Brain pericyte (primary cell): ENCODE measurements at places on chromosomes 4 and X.

- DNase-seq: no peak
Observed at GRCh38 chr4:52107745-52108144, 56.6 kb downstream of the SPATA18 start.

DNA sequence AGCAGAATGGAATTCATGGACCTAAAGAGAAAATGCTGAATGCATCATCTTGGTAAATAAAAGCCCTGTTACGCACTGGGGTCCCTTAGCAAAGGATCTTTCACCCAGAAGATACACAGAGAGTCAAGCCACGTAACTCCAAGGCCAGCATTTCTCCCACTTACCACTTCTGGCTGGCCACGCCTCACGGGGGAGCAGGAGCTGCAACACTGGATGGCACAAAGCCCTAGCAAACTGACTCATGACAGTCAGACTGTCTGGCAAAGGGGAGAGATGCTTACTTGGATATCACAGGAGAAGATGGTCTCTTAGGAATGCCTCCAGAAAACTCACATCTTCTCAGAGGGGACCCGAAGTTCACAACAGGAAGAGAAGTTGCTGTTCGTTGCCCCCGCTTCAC lies 51.4 kb upstream of the BCLAF3 start:
- no peak for DNase-seq

- no peak for DNase-seq
Observed at GRCh38 chr4:85477534-85477933, 2.6 kb downstream of the ARHGAP24 start.

DNA sequence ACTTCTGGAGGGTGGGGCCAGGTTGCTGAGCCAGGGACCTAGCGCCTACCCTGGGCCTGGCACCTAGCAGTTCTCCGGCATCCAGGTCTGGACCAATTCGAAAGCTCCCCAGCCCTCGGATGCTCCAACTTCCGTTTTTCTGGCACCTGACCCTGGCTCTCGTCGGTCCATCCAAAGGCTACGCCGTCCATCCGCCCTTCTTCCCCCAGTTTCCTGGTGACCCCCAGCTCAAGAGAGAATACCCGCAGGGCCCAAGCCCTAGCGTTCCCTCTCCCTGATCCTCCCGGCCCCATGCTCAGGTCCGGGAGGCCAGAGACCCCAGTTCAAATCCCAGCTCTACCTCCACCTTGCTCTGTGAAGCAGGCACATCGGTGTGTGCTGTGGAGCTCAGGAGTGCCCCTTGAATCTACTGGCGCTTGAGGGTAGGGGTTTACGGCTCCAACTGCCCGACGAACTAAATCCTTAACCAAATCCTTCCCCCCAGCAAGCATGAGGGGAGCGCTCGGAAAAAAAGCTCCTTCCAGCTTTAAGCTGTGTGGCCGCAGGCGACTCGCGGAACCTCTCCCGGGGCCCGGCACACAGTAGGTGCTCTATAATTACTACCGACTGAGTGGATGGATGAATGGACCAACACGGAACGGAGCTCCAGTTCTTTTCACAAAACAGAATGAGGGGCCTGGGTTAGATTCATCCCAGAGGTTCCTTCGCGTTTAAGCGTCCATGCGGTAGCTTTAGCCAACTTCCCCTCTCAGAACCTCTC lies 1.1 kb downstream of the CRMP1 start:
- no peak for DNase-seq

GRCh38 chr4:39820186-39820585 lies 122.2 kb downstream of the UBE2K start:
- no peak for DNase-seq

DNA sequence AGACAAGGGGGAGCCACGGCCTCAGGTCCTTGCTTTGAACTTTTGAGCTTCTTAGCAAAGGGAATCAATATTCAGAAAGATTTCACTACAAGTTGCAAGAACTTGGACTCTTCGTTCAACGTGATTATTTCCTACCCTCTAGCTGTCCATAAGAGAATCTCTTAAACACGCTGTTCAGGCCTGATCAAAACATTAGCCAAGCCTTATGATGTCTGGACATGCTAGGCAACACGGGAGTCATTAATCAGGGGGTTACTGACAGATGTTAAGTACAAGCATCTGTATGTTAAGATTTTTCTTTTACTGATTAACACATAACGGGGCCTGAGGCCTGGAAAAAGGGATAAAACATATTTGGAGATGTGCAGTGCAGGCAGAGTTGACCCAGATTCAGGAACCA lies 138.9 kb upstream of the IL1RAPL2 start:
- DNase-seq: no peak

- DNase-seq: no peak
Observed at GRCh38 chr4:152565333-152565732, 29.4 kb upstream of the FBXW7 start.

GRCh38 chrX:19795307-19795706 lies 92.1 kb downstream of the SH3KBP1 start:
- no peak for DNase-seq

GRCh38 chr4:155353923-155354540 lies 22.7 kb downstream of the MAP9 start:
- DNase-seq: peak; percentile 20

- no peak for DNase-seq
Observed at GRCh38 chr4:26257850-26258249, 63.0 kb upstream of the RBPJ start.

GRCh38 chr4:37453281-37453998 lies 208.9 kb downstream of the NWD2 start:
- DNase-seq: no peak

- DNase-seq: no peak
Observed at GRCh38 chr4:153824501-153824900, 35.6 kb upstream of the SFRP2 start.

DNA sequence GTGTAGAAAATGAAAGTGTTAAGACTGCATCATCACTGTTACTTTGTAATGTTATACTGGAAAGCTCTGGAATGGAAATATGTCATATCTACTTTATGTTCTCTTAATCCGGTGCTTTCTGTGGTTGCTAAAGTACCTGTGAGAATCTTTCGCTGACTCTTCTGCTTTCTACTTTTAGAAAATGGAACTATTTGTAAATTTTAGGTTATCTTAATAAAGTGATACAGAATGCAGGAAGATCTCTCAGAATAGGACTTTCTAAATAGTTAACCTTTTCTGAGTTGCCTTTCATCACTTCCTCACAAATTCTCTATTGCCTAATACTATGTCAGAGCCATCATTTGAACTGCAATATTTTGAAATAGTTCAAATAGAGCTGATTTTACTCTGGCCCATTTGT lies 69.3 kb downstream of the BMP2K start:
- no peak for DNase-seq

- DNase-seq: no peak
Observed at GRCh38 chrX:152038804-152039203, 64.3 kb upstream of the GABRE start.

GRCh38 chr4:34492414-34492813 lies 1751.9 kb downstream of the ARAP2 start:
- no peak for DNase-seq

DNA sequence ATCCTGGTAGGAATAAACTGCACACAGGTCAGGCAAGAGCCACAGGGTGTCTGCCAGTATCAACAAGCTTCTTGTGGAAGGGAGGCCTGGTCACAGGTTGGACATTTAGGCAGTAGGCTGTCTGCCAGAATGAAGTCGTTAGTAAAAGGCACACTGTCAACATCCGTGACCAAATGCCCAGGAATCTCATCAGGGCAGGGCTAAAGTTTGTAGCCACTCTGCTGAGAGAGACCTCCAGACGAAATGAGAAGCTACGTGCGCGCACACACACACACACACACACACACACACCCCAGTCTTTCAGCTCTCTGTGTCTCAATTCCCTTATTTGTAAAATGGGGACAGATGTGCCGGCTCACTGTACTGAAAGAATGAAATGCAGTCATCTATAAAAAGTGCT lies 408.7 kb upstream of the ZFP42 start:
- no peak for DNase-seq

DNA sequence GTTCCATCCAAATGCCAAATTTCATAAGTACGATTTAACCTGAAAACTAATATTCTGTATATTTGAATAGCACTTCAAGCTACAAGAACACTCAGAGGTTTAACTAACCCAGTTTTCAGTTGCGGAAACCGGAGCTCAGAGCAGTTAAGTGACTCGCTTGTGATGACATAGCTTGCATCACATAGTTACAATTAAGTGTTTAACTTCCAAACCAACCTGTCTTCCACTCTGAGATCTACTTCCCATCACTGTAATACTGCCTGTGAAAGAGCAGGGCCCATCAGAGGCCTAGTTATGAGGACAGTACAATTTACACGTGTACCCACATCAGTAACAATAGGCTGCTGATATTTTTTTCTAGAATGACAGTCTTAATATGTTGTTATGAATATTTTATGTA lies 120.3 kb downstream of the MAD2L1 start:
- no peak for DNase-seq

GRCh38 chr4:80116516-80116915 lies 43.5 kb upstream of the ANTXR2 start:
- no peak for DNase-seq

GRCh38 chr4:38145033-38145678 lies 185.0 kb downstream of the PTTG2 start:
- DNase-seq: no peak

DNA sequence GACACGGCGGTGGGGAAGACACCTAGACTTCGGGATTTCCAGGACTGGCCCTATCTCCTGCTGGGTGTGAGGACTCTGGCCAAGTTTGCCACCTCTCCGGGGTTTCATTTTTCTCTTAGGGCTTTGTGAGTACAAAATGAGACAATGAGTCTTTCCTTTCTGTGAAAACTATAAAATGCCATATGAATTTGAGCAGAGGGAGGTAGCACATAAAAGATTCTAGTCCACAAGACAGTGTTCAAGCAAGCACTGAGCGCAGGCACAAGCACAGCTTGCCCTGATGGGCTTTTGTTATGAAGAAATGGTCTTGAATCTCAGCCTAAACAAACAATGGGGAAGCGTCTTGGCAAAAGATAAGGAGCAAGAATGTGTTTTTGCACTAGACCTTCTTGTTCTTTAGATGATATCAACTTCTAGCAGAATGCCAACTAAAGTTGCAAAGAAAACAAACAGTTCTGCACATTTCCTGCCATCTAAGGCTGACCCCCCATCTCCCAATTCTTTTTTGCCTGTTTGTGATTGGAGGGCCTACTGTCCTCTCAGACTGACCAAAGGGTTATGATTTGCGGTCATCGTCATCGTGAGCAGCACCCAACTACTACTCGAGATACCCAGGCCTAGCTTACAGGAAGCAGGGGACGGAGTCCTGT lies 73.0 kb upstream of the ZNF518B start:
- no peak for DNase-seq

GRCh38 chr4:88075336-88075735 lies 67.9 kb downstream of the PKD2 start:
- no peak for DNase-seq

GRCh38 chr4:67103001-67103747 lies 442.1 kb downstream of the CENPC start:
- DNase-seq: no peak

DNA sequence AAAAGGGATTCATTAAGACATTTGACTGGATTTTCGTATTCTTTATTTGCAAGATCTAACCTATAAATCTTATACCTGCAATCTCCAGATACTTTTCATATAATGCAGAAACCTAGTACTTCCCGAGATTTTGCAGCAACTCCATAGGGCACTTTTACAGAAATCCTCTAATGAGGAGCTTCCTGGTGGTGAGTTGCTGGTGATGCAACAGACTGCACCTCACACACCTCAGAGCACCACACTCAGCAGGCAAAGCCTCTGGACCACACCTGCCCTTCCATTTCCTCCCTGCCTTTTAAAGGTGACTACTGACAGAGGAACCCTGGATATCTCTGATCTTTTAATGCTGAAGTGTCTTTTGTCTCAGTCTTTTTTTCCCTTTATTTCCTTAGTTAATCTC lies 289.4 kb downstream of the TRAM1L1 start:
- DNase-seq: no peak

DNA sequence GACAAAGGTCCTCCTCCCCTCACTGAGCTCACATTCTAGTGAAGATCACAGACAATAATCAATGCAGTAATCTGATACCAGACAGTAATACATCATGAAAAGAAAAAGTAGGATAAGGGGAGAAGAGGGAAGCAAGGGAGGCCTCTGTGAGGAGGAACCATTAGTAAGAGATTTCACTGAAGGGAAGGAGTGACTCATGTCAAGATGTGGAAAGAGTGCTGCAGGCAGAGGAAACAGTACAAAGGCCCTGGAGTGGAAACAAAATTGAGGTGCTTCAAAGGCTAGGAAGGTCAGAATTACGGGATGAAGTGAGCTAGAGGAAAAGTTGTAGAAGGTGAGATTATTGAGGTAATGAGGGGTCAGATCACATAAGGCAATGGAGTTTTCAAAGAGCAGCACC lies 38.1 kb downstream of the LAMTOR3 start:
- no peak for DNase-seq

- no peak for DNase-seq
Observed at GRCh38 chr4:128606173-128606572, 203.3 kb upstream of the JADE1 start.

- DNase-seq: peak; percentile 50
Observed at GRCh38 chr4:181548873-181549575, 694.2 kb upstream of the TENM3 start.

DNA sequence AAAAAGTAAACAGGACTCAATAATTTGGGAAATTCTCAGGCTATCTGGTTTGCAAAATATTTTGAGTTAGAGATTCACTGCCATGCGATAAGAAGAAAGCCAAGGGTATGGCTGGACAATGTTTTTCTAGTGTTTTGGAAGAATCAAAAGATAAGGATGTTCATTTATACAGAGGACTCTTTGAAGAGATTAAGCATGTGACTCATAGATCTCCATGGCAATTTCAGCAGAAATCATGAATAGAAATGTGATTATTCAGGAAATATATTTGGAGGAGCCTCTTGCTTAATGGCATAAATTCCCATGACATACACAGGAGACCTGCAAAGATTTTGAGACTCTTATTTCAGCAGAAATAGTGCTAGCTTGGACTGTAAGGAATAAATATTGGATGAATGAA lies 16.7 kb upstream of the FRAS1 start:
- no peak for DNase-seq

- no peak for DNase-seq
Observed at GRCh38 chr4:26964994-26965393, 104.4 kb downstream of the STIM2 start.

DNA sequence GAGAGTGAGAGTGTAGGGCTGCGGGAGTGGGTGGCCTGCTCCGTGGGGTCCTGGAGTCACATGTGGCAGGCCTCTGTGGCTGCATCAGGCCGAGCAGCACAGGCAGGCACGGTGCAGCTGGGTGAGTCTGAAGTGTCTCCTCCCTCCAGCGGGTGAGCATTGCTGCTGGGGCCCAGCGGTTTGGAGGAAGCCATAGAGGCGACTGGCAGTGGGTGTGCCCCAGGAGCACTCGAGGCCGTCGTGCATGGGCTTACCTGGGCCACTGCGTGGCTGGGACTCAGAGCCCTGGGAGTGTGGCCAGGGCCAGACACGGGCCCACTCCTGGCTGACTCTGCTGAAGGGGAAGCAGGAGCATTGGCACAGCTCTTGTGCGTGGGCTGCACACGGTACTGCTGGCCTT lies 10.6 kb downstream of the ZNF185 start:
- no peak for DNase-seq

- DNase-seq: no peak
Observed at GRCh38 chr4:33357121-33357520, 2637.0 kb downstream of the PCDH7 start.

GRCh38 chr4:159096434-159096833 lies 6.4 kb upstream of the RAPGEF2 start:
- no peak for DNase-seq

- no peak for DNase-seq
Observed at GRCh38 chr4:36320117-36320896, 38.9 kb downstream of the DTHD1 start.

GRCh38 chr4:75985116-75985515 lies 5.6 kb downstream of the SDAD1 start:
- no peak for DNase-seq
